Esophagus muscularis mucosa (tissue), 4 donors: ENCODE measurements at places on chromosomes 16 and 17. TPM values are rescaled to one million over a fixed set of nuclear protein-coding genes. Genes with fewer than 3 reads are reported as not detected.

Gene FXR2
- total RNA-seq = 44.7 TPM

Gene CACNG3
- not detected for total RNA-seq

Gene UNK
- total RNA-seq = 21.7 TPM

Gene PPY
- total RNA-seq = not detected

Gene ZFPM1
- 0.99 TPM for total RNA-seq

Gene GNGT2
- not detected for total RNA-seq

Gene KCNH4
- total RNA-seq = 0.19 TPM

Gene KRTAP1-5
- not detected for total RNA-seq

Gene KRT20
- total RNA-seq = not detected

Gene RASL10B
- 28.1 TPM for total RNA-seq

Gene FSCN2
- 1.2 TPM for total RNA-seq

Gene C17orf107
- total RNA-seq = 1.5 TPM

Gene KCNJ16
- 0.86 TPM for total RNA-seq

Gene CBX8
- 3.2 TPM for total RNA-seq

Gene GP2
- total RNA-seq = not detected

Gene ABCA10
- 3.9 TPM for total RNA-seq
